ENCODE measurements at places on chromosomes 2 and 18.

DNA sequence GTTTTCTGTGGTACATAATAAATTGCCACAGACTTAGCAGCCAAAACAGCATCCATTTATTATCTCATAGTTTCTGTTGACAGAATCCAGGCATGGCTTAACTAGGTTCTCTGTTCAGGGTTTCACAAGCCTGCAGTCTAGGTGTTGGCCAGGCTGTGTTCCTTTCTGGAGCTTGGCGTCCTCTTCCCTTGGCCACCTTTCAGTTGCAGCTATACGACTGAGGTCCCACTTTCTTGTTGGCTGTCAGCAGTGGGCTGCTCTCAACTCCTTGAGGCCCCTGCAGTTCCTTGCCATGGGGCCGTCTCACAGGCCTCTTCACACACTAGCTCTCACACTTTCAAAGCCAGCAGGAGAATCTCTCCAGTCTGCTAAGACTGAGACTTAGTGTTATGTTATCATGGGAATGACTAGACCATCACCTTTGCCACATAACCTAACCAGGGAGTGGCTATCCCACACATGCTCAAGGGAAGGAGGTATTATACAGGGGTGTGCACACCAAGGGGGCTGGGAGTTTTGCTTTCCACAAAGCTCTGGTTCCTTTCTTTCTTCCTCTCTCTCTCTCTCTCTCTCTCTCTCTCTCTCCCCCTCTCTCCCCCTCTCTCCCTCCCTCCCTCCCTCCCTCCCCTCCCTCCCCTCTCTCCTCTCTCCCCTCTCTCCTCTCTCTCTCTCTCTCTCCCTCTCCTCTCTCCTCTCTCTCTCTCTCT, 15.8 kb downstream of the RIOK3 start:
- DNase-seq, result no peak

DNA sequence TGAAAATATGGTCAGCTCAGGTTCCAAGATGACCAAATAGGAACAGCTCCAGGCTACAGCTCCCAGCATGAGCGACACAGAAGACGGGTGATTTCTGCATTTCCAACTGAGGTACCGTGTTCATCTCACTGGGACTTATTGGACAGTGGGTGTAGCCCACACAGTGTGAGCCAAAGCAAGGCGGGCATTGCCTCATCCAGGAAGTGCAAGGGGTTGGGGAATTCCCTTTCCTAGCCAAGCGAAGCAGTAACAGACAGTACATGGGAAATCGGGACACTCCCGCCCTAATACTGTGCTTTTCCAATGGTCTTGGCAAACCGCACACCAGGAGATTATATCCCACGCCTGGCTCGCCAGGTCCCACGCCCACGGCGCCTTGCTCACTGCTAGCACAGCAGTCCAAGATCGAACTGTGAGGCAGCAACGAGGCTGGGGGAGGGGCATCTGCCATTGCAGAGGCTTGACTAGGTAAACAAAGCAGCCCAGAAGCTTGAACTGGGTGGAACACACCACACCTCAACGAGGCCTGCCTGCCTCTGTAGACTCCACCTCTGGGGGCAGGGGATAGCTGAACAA, 57.5 kb downstream of the WDPCP start:
- no peak for DNase-seq

DNA sequence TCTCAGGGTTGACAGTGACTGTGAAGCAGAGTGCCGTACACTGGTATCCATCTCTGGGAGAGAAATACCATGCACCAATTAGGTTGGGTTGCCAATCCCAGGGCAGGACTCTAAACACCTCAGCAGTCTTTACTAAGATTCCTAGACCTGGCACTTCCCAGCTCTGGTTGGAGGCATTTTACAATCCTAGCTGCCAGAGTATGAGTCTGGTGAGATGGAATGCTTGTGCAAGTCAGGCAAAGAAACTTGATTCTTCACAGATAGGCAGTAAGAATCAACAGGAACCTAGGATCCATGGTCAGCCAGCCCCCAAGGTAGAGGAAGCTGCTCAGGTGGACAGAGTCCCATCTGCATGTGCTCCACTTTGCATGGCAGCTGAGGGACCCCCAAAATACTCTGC, 6.0 kb upstream of the UGT1A5 start:
- no peak for DNase-seq

DNA sequence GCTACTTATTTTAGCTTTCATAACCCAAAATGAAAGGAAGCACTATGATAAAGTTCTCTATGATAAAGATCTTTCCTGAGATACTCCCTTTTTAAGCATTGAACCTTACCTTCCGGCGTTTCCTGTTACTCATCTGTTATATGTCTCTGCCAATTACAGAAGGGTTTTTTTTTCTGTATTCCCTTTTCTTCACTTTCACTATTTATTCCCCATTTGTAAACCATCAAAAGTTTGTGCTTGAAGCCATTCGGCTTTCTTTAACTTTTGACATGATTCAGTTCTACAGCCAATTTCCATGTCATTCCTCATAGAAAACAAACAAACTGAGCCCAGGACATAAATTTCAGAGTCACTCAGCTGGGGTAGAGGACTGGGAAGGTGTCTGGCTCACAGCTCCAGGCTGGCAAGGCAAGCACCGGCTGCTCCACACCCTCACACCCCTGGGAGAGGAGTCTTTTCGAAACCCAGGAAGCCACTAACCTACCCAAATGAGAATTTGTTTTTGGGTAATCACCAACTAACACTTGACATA, 429.4 kb upstream of the TRIB2 start:
- DNase-seq, result no peak

GRCh38 chr2:191333911-191334357, 88.7 kb downstream of the MYO1B start:
- DNase-seq, result peak; percentile 97

- DNase-seq, result no peak
These were observed 78.7 kb downstream of the LPIN1 start for GRCh38 chr2:11824901-11825828.

DNA sequence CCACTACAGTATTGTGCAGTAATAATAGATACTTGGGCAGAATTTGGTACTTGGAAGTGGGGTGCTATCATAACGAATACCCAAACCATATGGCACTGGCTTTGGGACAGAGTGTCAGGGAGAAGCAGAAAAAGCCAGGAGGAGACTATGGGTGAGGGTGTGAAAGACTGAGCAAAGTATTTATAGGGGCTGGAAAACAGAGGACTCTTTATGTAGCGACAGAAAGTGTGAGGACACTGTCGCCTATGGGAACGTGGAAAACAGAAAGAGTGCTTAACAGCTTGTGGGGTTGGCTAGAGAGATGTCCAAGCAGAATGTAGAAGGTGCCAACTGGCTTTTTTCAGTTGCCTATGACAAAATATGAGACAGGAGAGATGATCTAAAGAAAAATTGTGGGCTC, 40.7 kb upstream of the PLEKHM3 start:
- DNase-seq, result no peak

- DNase-seq, result no peak
These were observed 573 bp downstream of the STAM2 start for GRCh38 chr2:152175012-152175367.

- no peak for DNase-seq
These were observed 7.3 kb upstream of the CRYBA2 start for GRCh38 chr2:219000569-219000960.

- DNase-seq, result no peak
These were observed 293.5 kb downstream of the ARHGAP15 start for GRCh38 chr2:143422681-143423080.

GRCh38 chr18:72942766-72943165, 75.0 kb upstream of the NETO1 start:
- DNase-seq, result no peak
